ENCODE measurements at places on chromosomes 1 and 21.

DNA sequence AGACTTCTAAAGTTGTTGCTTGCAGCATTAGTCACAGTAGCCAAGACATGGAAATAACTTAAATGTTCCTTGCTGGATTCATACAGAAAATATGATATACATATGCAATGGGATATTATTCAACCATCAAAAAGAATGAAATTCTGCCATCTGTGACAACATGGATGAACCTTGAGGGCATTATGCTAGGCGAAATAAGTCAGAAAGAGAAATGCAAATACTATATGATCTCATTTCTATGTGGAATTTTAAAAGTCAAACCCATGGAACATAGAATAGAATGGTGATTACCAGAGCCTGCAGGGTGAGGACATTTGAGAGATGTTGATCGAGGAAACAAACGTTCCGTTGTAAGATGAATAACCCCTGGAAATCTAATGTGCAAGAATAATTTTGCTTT lies 43.0 kb downstream of the CRB1 start:
- no peak for DNase-seq

- no peak for DNase-seq
Observed at GRCh38 chr1:229507502-229507901, 639 bp downstream of the NUP133 start.

DNA sequence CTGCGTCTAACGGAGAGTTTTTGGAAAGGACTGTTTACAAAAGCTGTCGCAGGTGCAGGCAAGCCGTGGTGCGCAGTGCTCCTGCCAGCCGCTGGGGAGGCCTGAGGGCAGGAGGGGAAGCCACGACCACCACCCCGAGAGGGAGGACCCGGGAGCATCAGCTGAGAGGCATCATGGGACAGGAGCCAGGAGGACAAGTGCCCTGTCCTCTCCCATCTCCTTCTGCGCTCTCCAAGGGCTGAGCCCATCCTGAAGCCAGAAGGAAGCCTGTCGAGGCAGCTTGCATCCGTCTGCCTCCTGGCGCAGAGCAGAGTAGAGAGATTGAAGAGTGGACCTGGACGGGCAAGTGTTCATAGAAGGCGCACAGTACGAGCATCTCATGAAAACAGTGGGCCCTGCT lies 310.9 kb downstream of the KIF26B start:
- no peak for DNase-seq

DNA sequence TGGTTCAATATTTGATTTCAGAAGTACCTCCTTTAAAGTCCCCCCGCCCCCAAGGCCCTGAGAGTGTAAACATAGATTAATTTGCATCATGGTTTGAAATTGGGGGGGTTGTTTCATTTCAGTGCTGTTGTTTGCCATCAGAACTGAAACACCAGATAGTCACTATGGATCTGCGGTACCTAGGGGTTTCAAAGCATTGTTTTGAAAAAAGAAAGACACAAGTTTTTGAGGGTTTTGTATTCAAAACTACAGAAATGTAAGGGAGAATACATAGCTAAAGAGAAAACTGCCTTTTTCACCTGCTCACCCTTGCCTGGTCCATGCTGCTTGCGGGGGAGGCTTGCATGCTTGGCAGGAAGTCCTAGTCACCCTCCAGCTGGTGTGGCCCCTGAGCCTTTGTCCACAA lies 59.3 kb downstream of the ACP6 start:
- DNase-seq: no peak

DNA sequence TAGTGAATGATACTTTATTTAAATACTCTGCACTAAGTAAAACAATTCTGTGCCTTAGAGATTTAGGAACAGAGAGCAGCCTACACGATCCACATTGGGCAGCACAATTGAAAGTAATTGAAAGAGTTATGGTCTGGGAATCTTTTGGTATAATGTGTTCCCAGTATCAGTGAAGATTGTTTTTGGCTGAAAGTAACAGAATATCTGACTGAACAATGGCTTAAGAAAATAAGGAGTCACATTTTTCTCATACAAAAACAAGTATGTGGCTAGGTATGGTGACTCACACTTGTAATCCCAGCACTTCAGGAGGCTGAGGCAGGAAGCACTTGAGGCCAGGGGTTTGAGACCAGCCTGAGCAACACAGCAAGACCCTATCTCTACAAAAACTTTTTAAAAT lies 306.2 kb downstream of the NFIA start:
- DNase-seq: no peak

DNA sequence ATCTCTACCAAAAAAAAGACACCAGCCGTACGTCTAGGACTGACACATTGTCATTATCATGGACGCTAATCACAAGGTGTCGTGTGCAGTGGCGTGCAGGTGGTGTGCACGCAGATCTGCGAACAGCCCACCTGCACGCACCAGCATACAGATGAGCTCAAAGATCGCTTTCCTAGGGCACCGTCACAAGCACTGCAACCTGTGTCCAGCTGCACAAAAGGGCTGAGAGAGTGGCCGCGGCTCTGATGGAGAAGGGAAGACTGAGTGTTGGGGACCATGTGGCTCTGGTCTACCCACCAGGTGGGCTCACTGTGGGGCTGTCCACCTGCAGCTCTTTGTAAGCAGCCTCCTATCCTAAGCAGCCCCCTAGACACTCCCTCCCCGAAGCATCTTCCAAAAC lies 50.9 kb downstream of the S100B start:
- DNase-seq: no peak

- no peak for DNase-seq
Observed at GRCh38 chr1:36835017-36835695, 199.2 kb downstream of the GRIK3 start.

DNA sequence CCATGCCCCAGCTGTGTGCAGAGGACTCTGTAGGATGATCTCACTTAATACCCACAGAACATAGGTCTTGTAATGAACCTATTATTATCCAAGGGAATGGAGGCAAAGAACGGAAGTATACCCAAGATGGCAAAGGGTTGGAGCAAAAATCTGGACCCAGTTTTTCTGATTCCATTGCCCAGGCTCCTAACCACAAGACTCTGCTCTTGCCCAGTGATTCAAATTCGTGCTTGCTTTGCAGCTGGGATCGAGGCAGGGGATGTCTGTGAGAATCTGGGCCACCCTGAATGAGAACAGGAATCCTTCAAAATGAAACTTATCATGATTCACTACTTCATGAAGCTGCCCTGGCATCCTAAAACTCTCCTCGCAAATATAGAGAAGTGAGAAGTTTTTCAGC lies 97.5 kb upstream of the KCNJ6 start:
- DNase-seq: no peak

DNA sequence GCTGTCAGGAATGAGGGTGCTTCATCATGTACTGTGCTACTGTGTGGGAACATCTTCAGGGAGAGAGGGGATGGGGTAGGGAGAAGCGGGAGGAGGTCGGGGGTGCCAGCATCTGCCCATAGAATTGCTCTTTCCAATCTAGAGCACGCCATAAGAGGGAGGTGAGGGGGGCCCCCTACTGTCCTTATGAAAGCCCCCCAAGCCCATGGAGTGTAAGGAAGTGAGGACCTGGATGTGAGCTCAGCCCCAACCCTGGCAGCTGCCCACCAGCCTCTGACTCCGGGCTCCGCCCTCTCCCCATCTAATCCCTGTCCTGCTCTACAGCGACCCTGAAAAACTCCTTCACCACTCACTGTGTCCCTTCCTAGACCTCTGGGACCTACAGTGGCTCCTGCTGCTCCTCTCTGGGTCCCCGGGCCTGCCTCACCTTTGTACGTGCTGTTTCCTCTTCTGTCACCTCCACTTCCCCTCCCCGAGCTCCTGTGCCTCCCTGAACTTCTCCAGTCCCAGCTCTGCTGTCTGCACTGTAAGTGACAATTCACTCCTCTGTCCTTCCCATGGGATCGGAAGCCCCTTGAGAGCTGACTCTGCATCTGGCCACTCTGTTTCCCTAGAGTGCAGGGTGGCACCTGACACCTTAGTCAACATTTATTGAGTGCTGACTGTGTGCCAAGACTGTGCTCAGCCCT lies 269.4 kb downstream of the PTPRU start:
- no peak for DNase-seq

DNA sequence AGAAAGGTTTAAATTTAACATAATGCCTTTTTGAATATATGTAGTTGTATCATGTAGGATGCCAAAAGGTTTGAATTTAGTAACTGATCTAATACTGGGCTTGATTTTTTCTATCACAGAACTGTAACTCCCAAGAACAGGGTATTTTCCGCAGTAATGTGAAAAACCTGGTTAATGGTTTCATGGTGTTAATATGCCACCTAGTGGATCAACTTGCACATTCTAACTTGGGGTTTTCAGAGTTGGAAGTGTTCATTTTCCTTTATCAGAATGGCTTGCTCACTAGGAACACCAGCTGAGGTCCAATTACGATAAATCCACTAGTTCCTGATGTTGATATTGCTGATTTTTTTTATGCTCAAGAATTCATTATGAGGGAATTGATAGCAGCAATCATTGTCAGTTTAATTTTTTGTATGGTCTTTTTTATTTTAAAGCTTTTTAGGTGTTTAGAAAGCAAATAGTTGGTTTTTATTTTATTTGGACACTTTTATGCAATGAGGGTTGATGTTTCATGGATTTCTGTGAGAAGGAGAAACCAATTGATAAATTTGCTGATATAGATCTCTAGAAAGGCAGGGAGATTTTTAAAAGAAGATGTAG lies 157.2 kb downstream of the PLA2G4A start:
- no peak for DNase-seq

GRCh38 chr21:37503848-37504467 lies 137.4 kb downstream of the DYRK1A start:
- DNase-seq: no peak

DNA sequence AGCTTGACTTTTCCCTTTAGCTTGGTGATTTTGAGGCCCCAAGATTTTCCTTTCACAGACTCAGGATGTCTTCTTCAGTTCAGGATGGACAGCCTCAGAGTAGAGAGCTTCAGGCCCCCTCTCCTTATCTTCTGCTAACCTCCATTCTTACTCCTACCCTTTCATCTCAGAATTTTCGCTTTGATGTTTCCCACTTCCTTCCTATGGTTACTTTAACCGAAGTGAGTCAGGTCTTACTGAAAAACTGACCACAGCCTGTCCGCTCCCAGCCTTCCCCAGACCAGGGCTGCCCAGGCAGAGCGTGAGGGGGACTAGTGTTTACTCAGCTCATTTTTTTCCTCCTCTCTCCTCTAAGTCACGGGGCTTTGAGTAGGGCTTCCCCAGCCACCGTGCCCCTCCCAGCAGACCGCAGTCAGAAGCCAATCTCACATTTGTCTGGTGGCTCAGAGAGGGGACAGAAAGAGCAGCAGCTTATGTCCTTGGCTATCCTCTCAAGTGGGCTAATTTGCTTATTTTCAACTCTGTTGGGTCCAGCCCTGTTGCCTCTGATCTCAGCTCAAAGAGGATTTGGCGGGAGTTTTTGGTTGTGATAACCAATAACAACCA lies 4.2 kb upstream of the IL19 start:
- peak; percentile 77 for DNase-seq

DNA sequence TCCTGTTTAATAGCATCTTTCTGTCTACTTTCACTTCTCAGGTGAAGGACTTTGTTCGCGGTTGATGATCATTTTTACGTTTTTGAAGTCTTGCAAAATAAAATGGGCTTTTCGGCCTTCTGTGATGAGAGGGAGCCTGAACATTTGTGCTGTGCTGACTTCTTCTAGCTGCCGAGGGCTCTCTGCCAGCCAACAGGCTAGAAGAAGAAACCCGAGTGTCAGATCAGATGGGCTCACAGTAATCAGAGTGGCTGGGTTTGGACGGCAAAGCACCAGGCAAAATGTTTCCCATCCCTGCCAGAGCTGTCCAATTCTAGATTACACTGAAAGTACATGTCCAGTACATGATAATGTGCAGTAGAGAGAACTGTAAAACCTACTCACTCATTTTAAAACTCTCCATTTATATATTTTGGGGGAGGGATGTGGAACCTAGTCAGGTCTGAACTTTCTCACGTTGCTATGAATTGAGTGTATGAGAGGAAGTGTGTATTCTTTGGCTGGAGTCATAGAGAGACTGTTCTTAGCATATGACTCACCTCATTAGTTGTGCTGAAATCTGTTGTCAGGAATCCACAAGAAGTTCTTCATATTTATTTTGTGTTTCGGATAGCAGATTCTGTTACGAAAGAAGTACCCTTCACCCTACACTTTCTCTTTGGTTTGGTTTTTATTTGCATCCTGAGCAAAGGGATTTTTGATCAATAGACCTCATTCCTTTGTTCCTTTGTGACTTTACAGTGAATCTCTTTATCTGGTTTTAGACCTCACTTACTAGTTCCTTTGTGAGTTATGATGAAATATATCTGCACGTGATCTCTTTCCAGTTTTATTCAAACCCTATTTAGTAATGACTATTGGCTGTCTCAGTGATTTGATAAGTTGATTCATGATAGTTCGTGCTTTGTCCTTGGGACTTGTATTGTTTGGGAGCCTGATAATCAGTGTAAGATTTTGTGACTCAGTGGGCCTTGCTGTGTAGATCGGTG lies 4.8 kb downstream of the ATP1A1 start:
- peak; percentile 90 for DNase-seq

DNA sequence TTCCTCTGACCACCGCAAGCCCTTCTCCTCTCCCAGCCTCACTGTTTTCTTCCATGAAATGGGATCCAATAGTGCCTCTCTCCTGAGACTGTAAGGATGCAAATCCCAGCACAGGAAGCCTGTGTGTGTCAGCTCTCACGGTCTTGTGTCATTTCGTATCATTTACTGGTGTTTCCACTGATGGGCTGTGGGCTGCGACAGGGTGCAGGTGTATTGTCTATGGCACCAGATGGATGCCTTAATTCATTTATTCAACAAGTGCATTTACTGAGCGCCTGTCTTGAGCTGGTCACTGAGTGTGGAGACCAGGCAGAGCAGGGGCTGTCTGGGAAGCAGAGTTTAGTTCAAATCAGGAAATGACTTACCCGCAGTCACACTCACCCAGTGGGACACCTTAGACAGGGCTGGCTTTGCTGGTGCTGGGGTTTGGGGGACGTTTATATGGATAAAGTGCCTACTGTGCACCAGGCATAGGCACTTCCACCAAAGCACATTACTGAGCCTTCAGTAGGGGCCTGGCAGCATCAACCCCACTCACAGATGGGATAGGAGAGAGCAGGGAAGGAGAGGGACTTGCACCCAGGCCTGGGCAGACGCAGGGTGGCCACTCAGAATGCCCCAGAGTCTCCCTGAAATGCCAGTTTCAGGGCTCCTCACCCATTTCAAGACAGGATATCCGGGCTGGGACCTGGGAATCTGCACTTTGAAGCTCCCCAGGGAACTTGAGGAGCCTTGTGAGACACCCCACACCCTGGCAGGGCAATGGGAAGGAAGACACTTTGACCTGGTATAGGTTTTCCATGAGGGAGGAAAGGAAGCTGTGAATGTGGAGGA lies 398.9 kb downstream of the MATN1 start:
- no peak for DNase-seq

DNA sequence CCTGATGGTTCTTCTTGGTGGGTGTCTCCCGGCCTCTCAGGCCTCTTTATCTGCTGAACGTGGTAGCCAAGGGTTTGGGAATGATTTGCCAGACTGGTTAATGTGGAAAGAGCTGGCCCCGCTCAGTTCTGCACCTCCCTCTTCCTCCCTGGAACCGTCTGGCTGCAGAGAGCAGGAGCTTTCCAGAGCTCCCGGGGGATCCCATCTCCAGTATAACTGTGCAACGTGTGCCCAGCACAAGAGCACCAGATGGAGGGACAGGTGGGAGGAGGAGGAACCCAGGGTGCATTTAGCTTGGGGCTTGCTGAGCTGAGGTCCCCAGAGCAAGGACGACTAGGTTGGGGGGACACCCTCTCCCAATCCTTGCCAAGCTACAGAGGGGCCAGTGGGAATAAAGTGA lies 5.0 kb downstream of the TFF1 start:
- DNase-seq: no peak

Measured in sigmoid colon (tissue), 7 donors.